ENCODE measurements at places on chromosomes 5 and 9. TPM values are rescaled to one million over a fixed set of nuclear protein-coding genes. Genes with fewer than 3 reads are reported as not detected.

Gene CCNJL
- total RNA-seq: not detected

Gene CD74
- total RNA-seq: 0.37 TPM

Gene TUSC1
- 9.2 TPM for total RNA-seq

Gene MELK
- total RNA-seq: 38.9 TPM

Gene AHRR
- 26.4 TPM for total RNA-seq

Gene SLC34A1
- not detected for total RNA-seq

Gene RNF183
- under 0.01 TPM for total RNA-seq

Gene TMEM252
- not detected for total RNA-seq

Gene FANCG
- total RNA-seq: 36.6 TPM

Gene SPATA31D4
- not detected for total RNA-seq

Gene SARDH
- 2.0 TPM for total RNA-seq

Gene TEX53
- total RNA-seq: not detected

Gene CARTPT
- total RNA-seq: not detected

Gene C5orf52
- not detected for total RNA-seq

Gene SGTB
- total RNA-seq: 11.0 TPM

Gene PTGR1
- total RNA-seq: 56.2 TPM

Gene LRRC19
- total RNA-seq: not detected

Gene RGP1
- 14.3 TPM for total RNA-seq

Gene QSOX2
- 11.4 TPM for total RNA-seq

Gene TMC1
- 0.37 TPM for total RNA-seq

Gene LECT2
- not detected for total RNA-seq

Gene CEP72
- 3.7 TPM for total RNA-seq

Gene C9
- total RNA-seq: not detected

Gene GFRA3
- not detected for total RNA-seq
